ENCODE measurements at places on chromosomes 5 and 9. TPM values are rescaled to one million over a fixed set of nuclear protein-coding genes. Genes with fewer than 3 reads are reported as not detected.

PCDHA6 gene
- not detected for polyA plus RNA-seq

ERBIN gene
- polyA plus RNA-seq, result 8.3 TPM

FGD3 gene
- polyA plus RNA-seq, result 0.45 TPM

CACNA1B gene
- polyA plus RNA-seq, result 0.01 TPM

TNFSF15 gene
- polyA plus RNA-seq, result 0.03 TPM

GPR151 gene
- not detected for polyA plus RNA-seq

IL13 gene
- polyA plus RNA-seq, result not detected

DNA sequence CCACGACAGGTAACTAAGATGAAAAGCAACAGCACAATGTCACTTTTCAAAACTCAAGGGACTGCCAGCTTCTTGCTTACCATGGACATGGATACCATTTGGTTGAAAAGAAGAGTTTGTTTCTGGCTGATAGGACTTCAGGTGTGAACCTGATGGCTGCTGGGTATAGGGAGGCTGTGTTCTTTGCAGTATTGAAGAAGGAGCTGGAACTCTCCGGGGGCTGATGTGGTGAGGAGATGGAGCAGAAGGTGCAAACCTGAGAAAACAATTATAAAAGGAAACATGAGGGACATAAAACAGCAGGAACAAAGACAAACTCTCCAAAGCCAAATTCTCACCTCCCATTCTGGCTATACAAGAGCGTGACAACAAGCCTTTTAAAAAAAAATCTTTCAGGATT is 330.1 kb upstream of the RFX3 start:
- H3K36me3 ChIP-seq, result peaks cover 9% of the 10 kb centered on the region
- no peak overlapping the region for H3K27ac ChIP-seq
- no peaks in the 10 kb centered on the region for H3K27me3 ChIP-seq
- no peaks in the 10 kb centered on the region for H3K4me1 ChIP-seq
- DNase-seq, result no peak

- DNase-seq, result peak; percentile 19
- H3K36me3 ChIP-seq, result no peaks in the 10 kb centered on the region
- H3K4me1 ChIP-seq, result peaks cover 4% of the 10 kb centered on the region
- H3K27ac ChIP-seq, result no peak overlapping the region
- no peak overlapping the region for H3K4me3 ChIP-seq
Measured at GRCh38 chr9:22452415-22453010, 5.9 kb downstream of the DMRTA1 start.

- no peaks in the 10 kb centered on the region for H3K36me3 ChIP-seq
- peak; percentile 72 for DNase-seq
- H3K4me3 ChIP-seq, result no peak overlapping the region
Measured at GRCh38 chr5:54703133-54703532, 185.6 kb downstream of the SNX18 start.

GRCh38 chr9:16028548-16028947 is 475.7 kb downstream of the CCDC171 start:
- no peaks in the 10 kb centered on the region for H3K27me3 ChIP-seq
- H3K36me3 ChIP-seq, result no peaks in the 10 kb centered on the region
- H3K4me3 ChIP-seq, result no peak overlapping the region

DNA sequence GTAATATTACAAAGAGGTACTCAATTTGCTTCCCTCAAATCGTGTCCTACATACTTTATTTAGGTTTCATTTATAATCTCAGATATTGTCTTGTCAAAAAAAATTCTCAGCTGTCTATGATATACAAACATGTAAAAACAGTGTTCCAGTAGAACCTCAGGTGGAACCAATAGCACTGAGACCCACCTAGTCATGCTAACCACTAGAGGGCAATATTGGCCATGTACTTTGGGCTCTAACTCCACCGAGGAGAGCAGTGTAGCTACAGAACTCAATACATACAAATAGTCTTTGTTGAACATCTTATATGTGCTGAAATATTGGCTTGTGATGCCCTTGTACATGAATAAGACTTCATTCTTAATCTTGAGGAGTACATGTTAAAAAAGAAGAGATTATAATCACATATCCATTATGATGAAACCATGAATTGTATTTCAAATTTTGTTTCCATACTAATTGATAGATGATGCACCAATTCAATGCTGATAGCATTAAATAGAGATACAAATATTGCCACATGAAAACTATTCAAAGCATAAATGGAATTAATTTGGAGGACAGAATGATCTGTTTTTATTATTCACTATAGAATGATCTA is 71.2 kb upstream of the CNTLN start:
- no peaks in the 10 kb centered on the region for H3K36me3 ChIP-seq
- H3K4me1 ChIP-seq, result no peaks in the 10 kb centered on the region
- H3K27me3 ChIP-seq, result no peaks in the 10 kb centered on the region
- H3K4me3 ChIP-seq, result no peak overlapping the region
- H3K27ac ChIP-seq, result no peak overlapping the region
- DNase-seq, result no peak

DNA sequence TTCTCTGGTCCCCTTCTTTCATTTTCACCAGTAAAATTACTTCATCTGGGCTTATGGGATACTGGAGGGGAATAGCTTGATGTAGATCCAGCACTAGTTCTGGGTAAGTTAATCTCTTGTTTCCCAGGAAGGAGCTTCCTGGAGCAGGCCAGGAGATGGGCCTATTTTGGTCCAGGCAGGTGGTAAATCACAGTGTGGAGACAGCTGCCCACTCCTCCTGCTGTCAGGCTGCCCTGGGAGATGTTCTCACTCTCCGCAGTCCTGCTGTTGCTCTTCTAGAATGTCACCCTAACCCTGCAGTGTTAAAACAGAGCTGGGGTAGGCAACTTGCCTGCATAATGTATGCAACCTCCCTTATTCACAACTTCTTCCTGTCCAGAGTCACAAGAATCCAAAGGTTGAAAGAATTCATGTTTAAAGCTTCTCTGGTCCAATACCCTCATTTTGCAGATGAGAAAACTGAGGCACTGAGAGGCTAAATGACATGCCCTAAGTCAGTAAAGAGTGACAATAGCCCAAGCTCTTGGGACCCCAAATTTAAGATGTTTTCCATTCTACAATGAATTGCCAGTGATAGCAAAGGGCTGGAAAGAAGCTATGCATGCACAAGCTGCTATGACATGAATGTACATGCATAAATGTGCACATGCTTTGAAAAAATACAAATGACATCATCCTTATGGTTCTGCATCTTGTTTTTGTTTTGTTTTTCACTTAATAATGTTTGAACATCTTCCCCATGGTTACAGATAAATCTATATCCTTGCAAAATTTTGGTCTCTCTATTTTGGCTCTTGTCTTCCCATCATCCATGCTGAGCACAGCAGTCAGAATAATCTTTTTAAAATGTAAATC is 71.8 kb upstream of the ADRA1B start:
- no peak overlapping the region for H3K4me3 ChIP-seq
- no peak for DNase-seq
- peak overlapping the region; percentile 23 for H3K27ac ChIP-seq
- no peaks in the 10 kb centered on the region for H3K4me1 ChIP-seq
- no peaks in the 10 kb centered on the region for H3K27me3 ChIP-seq
- H3K36me3 ChIP-seq, result no peaks in the 10 kb centered on the region

- H3K27me3 ChIP-seq, result no peaks in the 10 kb centered on the region
- no peaks in the 10 kb centered on the region for H3K4me1 ChIP-seq
- H3K4me3 ChIP-seq, result no peak overlapping the region
- no peak for DNase-seq
- no peaks in the 10 kb centered on the region for H3K36me3 ChIP-seq
Measured at GRCh38 chr9:81885602-81886001, 42.6 kb upstream of the SPATA31D4 start.

GRCh38 chr5:27325513-27325912 is 287.1 kb upstream of the CDH9 start:
- H3K27me3 ChIP-seq, result no peaks in the 10 kb centered on the region
- DNase-seq, result no peak
- H3K4me1 ChIP-seq, result no peaks in the 10 kb centered on the region
- no peak overlapping the region for H3K27ac ChIP-seq

DNA sequence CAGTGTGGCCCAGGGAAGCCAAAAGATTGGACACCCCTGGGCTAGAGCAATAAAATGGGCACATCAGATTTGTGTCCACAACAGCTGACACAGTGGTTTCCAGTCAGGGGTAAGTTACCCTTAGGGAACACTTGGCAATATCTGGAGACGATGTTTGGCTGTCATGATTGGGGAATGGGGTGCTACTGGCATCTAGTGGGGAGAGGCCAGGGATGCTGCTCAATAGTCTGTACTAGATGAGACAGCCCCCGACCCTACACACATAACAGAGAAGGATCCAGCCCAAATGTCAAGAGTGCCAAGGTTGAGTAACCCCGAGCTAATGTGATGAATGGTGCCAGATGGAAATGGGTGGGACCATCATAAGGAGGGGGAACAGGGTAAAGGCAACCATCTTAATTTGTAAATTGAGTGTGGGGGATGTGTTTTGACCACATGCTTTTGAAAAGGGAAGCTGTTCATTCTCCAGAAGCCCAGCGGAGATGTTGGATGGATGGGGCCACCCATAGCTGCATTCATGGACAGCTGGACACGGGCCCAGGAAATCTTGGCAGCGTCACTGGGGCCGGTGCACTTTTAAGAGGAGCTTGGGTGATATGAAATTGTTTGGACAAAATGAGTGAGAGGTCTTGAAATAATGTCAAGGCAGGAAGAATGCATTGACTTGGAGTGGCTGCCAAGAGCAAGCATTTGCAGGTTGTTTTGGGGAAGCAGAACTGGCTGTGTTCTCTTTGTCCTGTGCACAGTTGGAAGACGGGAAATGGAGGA is 33.4 kb downstream of the SYK start:
- H3K4me1 ChIP-seq, result peaks cover 11% of the 10 kb centered on the region
- peaks cover 2% of the 10 kb centered on the region for H3K27me3 ChIP-seq

DNA sequence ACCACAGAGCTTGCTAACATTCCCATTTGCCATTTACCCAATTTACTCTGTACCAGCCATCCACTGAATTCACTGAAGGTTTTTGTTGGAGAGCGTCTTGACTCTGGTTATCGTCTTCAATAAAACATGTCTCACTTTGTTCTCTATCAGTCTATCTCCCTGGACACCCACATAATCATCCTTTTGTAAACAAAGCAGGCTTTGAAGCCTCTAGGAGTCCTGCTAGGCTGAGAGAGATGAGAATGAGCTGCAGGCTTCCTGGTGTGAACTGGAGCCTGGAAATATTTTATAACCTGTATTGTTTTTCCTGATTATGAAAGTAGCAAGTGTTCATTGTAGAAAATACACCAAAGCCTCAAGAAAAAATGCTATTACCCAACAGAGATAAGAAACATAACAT is 140.6 kb upstream of the ZNF366 start:
- no peaks in the 10 kb centered on the region for H3K27me3 ChIP-seq
- peaks cover 10% of the 10 kb centered on the region for H3K4me1 ChIP-seq
- no peak overlapping the region for H3K4me3 ChIP-seq
- no peak for DNase-seq

DNA sequence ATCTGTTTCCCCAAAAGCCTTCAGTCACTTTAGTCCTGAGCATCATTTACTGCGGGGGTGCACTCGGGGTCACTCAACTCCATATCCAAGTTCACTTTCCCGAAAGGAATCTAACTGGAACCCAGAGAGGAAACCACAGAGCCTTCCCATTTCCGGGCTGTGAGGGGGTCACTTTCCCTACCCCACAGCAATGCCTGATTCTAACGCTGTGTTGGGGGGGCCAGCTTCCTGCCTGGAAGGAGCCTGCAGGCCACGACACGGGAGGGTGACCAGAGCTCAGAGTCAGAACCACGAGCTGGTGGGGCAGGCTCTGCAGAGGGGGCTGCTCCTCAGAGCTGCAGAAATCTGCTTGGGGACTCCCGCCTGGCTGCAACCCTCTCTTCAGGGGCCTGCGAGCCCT is 20.3 kb downstream of the BRD9 start:
- no peak overlapping the region for H3K27ac ChIP-seq
- no peaks in the 10 kb centered on the region for H3K4me1 ChIP-seq
- no peak overlapping the region for H3K4me3 ChIP-seq
- no peak for DNase-seq
- H3K36me3 ChIP-seq, result peaks cover 7% of the 10 kb centered on the region
- no peaks in the 10 kb centered on the region for H3K27me3 ChIP-seq

DNA sequence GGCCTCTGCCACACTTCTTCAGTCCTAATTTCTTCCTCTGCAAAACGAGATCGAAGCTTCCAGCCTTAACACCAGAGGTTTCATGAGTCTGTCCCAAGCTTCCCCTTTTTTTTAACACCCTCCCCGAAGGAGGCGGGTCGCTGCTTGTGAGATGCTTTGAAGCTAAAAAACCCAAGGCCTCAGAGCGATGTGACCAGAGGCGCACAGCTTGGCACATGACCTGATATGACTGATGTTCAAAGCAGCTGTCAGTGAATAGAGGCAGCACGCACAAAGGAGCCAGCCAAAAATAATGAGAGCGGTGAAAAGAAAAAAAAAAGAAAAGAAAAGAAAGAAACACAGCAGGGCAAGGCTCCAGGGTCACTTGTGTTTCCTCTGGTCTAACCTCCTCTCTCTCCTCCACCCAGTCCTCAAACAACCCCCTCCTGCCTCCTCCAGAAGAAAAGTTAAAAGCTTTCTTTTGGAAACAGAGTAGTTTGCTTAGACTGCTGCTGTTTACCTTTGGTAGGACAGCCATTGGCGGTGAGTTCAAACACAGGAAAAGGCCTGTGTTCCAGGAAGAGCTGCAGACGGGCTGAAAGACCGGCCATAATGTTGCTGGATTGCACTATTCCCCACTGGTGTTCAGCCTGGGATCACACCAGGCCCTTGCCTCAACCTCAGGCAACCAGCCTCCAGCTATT is 10.9 kb upstream of the ZNF366 start:
- peak; percentile 59 for DNase-seq
- H3K27ac ChIP-seq, result peak overlapping the region; percentile 71
- H3K4me1 ChIP-seq, result peaks cover 19% of the 10 kb centered on the region
- no peaks in the 10 kb centered on the region for H3K27me3 ChIP-seq

- H3K36me3 ChIP-seq, result peaks cover 2% of the 10 kb centered on the region
- H3K4me1 ChIP-seq, result peaks cover 12% of the 10 kb centered on the region
- no peak overlapping the region for H3K27ac ChIP-seq
- H3K27me3 ChIP-seq, result no peaks in the 10 kb centered on the region
Measured at GRCh38 chr5:116492776-116493175, 81.8 kb downstream of the SEMA6A start.

DNA sequence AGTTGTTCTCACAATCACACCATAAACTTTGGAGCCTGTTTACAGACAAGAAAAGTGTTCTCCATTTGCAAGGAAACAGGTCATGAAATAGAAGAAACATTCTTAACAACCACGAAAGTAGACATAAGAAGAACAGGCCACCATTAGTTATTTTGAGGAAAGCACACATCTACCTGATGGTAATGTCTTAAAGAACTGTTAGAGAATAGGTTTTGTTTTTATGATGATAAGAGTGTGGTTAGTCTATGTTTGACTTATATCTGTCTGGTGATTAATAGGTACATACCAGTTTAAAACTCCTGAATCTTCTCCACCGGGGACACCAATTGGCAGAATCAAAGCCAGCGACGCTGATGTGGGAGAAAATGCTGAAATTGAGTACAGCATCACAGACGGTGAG is 108.3 kb downstream of the CDH6 start:
- no peak overlapping the region for H3K4me3 ChIP-seq
- H3K4me1 ChIP-seq, result no peaks in the 10 kb centered on the region
- no peaks in the 10 kb centered on the region for H3K36me3 ChIP-seq
- DNase-seq, result no peak
- H3K27ac ChIP-seq, result no peak overlapping the region

DNA sequence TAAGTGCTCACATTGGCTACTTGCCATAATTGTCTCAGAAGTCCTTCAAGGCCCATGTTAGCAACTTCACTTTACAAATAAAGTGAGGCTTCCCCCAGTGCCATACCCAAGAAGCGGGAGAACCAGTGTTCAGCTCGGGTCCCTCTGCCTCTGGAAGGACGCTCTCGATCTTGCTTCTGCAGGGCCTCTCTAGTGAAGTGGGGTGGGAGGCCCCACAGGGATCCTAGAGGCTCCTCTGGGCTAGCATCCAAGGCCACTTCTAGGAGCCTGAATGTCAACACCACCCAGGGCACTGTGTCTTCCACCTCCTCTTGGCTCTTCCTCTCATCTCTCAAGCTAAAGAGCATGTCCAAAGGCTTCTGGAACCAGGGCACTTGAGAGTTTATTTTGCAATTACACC is 282.5 kb downstream of the GADD45G start:
- DNase-seq, result no peak
- no peaks in the 10 kb centered on the region for H3K36me3 ChIP-seq
- H3K4me1 ChIP-seq, result peaks cover 54% of the 10 kb centered on the region
- H3K27ac ChIP-seq, result no peak overlapping the region
- no peaks in the 10 kb centered on the region for H3K27me3 ChIP-seq

All from psoas muscle (tissue), 8 donors.